ENCODE measurements at places on chromosomes 4 and X.

DNA sequence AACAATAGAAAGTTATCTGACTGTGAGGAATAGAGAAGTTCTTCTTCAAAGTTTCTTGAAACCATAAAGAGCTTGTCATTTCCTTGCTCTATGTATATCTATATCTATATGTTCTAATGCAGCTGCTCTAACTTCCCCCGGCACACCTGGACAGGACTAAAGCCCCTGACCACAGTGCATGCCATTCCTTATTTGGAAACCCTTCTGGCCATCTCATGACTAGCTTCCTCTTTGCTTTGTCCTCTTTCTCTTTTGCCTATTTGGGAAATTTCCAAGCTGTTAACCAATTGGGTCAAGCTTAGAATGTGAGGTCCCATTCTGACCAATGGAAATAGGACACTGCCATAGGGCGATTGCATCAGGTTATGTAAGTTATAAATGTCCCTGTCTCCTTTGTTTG, 1481.1 kb downstream of the STIM2 start:
- DNase-seq: no peak

- DNase-seq: no peak
Observed at GRCh38 chr4:121728066-121728465, 31.3 kb upstream of the ANXA5 start.

- DNase-seq: no peak
Observed at GRCh38 chr4:34196375-34196774, 2047.9 kb downstream of the ARAP2 start.

GRCh38 chrX:72382202-72382595, 76.5 kb upstream of the CITED1 start:
- DNase-seq: no peak

DNA sequence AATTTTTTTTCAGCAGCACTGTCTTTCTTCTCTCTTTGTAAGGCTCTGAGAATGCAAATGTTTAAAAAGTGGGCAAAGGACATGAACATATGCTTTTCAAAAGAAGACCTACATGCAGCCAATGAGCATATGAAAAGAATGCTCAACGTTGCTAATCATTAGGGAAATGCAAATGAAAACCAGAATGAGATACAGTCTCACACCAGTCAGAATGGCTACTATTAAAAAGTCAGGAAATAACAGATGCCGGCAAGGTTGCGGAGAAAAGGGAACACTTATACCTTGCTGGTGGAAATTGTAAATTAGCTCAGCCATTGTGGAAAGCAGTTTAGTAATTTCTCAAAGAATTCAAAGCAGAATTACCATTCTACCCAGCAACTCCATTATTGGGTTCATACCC, 51.6 kb downstream of the BMP15 start:
- no peak for DNase-seq

GRCh38 chr4:185238215-185238681, 28.9 kb downstream of the SNX25 start:
- no peak for DNase-seq

DNA sequence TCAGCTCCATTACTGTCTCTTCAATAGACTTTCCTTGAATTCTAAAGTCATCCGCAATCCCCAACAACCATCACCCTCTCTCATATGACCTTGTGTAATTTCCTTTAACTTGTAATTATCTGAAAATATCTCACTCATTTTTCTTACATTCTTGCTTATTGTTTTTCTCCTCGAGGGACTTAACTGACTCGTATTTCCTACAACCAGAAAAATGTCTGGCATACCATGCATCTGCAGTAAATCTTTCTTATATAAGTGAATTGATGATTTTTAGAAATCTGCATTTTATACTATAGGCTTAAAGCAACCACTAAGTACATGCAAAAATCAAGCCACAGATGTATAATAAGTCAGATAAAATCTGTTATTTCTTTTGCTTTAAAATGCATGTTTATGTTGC, 276.7 kb downstream of the UNC5C start:
- DNase-seq: no peak

- no peak for DNase-seq
Observed at GRCh38 chrX:11996810-11997209, 141.5 kb upstream of the FRMPD4 start.

DNA sequence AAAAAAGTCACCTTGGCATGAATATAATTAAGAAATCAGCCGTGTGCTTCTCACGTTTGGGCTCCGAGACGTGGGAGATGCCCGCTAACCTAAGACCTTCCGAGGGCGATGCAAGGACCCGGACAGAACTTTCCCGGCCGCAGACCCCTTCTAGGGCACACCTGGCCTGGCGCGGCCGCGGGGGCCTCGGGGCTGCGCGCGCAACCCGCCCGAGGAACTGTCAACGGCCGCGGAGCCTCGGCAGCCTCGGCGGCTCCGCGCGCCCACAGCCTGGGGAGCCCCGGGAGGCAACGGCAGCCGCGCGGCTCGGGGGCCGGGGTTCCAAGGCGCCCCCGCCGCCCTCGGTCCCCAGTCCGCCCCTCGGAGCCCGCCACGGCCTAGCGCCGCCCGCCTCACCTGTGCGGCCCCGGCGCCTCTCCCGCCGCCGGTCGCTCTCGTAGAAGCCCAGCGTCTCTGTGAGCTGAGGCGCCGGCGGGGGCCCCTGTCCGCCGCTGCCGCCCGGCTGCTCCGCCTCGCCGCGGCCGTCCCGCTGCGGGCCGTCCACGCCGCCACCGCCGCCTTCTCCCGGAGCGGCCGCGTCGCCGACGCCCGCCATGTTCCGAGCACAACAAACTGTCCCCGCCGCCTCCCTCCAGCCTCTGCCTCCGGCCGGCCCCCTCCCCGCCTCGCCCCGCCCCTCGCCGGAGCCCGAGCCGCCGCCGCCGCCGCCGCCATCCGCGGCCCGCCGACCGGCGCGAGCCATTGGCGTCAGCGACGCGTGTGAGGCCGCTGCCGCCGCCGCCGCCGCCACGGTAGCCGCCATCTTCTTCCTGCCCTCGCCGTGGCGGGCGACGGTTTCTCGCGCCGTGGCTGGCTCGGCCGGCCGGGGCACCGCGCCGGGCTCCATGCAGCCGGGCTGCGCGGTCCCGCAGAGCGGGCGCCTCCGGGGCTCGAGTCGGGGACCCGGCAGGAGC, at the start of gene TAPT1:
Gene TAPT1 (minus strand): TSS at position 609 of the 953 bp plus-strand sequence. CDS start 14 bp downstream, at position 595.
- DNase-seq: peak; percentile 29

- no peak for DNase-seq
Observed at GRCh38 chr4:140697709-140698560, 58.2 kb downstream of the TBC1D9 start.
